Suppressor macrophage treated with lipopolysaccharide for 1 hour (primary cell): ENCODE measurements at places on chromosomes 7 and 10.
A peak's percentile ranks its signal among the peaks of the same experiment; 100 is the strongest.

DNA sequence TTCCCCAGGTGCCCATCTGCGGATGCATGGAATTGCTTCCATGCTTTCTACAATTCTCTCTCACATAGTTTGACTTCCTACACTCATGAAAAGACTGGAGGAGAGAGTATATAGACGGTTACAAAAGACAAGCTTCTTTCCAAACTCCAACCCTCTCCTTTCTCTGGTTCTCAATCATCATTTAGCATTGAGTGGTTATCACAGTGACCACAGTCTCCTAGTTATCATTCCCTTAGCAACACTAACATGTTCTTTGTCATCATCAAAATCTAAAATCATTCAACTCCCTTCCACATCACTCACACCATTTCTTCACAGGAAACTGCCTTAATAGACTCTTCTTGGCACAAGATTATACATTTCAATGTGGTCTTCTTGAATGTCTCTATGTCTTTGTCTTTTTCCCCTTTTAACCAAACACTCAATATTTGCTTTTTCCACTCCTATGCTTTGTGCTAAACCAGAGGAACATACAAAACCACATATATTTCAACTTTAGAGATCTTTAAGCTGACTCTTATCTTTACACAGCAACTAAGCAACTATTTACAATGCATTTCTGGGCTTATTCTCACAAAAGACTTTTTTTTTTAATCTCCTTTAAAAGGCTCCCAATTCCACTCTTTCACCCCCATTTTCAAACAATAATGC, 126.3 kb downstream of the CNOT4 start:
- DNase-seq, result no peak

DNA sequence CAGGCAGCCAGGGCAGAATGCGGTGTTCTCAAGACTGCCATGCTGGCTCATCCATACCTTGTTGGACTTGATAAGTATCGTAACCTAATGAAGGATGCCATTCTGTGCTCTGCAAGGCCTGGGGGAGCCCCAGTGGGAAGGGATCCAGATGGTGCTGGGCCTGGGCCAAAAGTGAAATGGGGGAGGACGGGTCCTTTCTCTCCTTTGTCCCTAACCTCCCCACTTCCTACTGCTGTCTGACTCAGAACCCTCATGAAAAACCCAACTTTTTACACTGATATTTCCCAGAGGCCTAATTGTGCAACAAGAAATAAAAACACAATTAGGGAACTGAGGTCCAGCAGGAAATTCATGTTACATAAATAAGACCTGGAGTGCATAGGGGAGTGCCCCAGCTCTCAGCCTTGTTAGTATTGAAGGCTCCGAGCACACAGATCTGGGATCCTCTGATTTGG, 193.7 kb upstream of the SVIL start:
- DNase-seq, result peak; percentile 91

- DNase-seq, result no peak
These were observed 72.0 kb downstream of the RNF216 start for GRCh38 chr7:5709347-5709950.

DNA sequence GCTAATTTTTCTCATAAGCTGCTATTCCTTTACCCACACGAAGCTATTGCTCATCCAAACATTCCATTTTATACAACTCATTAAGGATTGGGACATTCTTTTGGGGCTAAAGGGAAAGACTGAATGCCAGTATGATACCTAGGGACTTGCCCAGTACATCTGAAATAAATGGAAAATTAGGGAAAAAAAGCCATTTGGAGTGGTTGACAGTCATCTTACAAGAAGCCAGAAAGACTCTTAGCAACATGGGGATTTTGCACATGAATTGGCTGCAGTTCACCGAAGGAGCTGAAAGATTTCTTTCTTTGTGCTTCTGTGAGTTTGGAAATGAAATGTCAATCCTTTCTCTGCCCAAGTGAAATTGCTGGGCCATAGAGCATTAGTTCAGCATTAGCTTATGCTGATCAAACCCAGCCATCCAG, 43.3 kb upstream of the MTURN start:
- no peak for DNase-seq

- no peak for DNase-seq
These were observed 28.8 kb downstream of the PROSER2 start for GRCh38 chr10:11851910-11852309.

GRCh38 chr10:78859266-78859665, 209.5 kb upstream of the ZMIZ1 start:
- no peak for DNase-seq

GRCh38 chr7:156223935-156224832, 411.9 kb upstream of the SHH start:
- no peak for DNase-seq

- DNase-seq, result no peak
These were observed 129.6 kb upstream of the ANKRD1 start for GRCh38 chr10:91050371-91051034.
